M059J (cell line): ENCODE measurements at places on chromosomes 2 and 18.

DNA sequence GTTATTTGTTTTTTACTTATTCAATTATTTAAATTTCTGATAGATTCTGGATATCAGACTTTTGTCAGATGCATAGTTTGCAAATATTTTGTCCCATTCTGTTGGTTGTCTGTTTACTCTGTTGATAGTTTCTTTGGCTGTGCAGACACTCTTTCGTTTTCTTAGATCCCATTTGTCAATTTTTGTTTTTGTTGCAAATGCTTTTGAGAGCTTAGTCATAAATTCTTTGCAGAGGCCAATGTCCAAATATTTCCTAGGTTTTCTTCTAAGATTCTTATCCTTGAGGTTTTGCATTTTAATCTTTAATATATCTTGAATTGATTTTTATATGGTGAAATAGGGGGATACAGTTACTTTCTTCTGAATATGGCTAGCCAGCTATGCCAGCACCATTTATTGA is 112.7 kb upstream of the SESTD1 start:
- DNase-seq = peak; percentile 24

GRCh38 chr2:104849618-104850141 is 4.2 kb upstream of the POU3F3 start:
- peak; percentile 56 for DNase-seq

GRCh38 chr18:77086034-77086433 is 46.5 kb downstream of the MBP start:
- peak; percentile 72 for DNase-seq

DNA sequence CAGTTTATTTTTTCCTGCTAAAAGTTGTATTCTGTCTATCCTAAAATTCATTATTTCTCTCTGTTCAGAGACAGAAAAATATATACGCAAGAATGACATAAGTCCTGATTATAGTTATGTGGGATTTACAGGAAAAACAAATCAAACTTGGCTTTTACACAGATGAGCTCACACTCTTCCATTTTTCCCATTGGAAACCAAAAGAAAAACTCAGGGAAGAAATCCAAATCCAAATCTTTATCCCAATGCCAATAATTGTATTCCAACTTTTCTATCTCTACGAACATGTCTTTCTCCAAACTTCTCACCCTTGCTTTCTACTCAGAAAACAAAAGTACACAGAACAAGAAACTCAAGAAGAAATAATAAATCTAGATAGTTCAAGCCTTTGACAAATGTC is 249.1 kb upstream of the TMEFF2 start:
- DNase-seq = no peak

DNA sequence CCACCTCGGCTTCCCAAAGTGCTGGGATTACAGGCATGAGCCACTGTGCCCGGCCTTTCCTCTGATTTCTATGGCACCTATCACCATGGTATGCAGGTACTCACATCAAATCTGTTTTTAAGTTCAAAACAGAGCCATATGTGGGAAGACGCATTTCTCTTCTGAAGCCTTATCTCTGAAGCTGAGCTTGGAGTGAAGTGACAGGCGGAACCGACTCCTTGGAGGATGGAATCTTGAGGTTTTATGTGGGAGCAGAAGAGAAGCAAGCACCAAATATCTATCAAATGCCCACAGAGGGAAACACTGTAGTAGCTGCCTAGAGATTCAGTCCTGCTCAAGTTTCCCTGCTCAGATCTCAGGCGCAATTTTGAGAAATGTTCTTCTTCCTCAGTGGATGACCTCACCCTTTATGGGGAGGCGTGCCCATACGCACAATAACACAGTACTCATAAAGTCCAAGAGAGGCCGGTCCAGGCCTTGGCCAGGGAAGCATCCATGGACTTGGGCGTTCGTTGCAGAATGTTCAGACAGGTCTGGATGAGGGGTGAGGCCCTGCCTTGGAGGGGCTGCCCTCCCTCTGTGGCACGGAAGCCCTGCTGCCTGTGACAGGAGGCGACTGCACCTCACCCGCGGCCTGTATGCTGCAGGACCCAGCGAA is 67.9 kb downstream of the HNRNPLL start:
- DNase-seq = no peak

GRCh38 chr2:40394597-40394996 is 57.3 kb downstream of the SLC8A1 start:
- DNase-seq = no peak
